ENCODE measurements at places on chromosomes 1 and 21. TPM values are rescaled to one million over a fixed set of nuclear protein-coding genes. Genes with fewer than 3 reads are reported as not detected.
A peak's percentile ranks its signal among the peaks of the same experiment; 100 is the strongest.

- peaks cover 13% of the 10 kb centered on the region for H3K27me3 ChIP-seq
- peaks cover 6% of the 10 kb centered on the region for H3K36me3 ChIP-seq
- no peak overlapping the region for H3K27ac ChIP-seq
- no peak for DNase-seq
- H3K4me1 ChIP-seq = peaks cover 4% of the 10 kb centered on the region
Observed at GRCh38 chr1:227782226-227782625, 33.2 kb upstream of the PRSS38 start.

DNA sequence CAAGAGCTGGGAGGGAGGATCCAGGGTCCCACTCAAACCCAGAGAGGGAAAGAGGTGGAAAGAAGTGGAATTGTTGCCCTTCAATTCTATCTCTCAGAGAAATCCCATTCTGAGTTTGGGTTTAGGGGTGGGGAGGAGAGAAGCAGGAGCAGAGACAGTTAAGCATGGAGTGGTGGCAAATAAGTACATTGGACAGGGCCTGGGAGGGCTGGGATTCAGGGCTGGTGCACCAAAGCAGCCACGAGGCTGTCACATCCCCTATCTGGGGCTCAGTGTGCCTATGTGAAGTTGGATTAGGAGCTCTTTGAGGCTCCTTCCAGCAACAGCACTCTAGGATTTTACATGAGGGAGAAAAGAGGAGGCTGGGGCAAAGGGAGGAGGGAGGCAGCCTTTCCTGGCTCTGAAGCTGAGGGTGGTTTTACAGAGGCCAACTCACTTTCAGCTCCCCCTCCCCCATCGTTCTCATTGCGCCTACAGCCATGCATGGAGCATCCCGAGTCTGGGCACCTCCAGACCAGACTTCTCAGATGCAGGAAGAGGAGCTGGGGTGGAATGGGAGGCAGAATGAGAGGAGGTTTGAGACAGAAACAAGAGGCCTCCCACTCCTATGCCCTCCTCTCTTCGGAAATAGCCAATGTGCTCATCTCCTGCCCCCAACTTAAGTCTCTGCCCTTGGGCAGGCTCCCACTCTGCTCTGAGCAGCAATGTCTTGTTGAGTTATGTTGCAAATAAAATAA, 3.0 kb upstream of the SYT6 start:
- no peak for DNase-seq
- no peaks in the 10 kb centered on the region for H3K36me3 ChIP-seq
- H3K4me1 ChIP-seq = peaks cover 5% of the 10 kb centered on the region
- H3K27me3 ChIP-seq = peaks cover 56% of the 10 kb centered on the region
- no peak overlapping the region for H3K27ac ChIP-seq

DNA sequence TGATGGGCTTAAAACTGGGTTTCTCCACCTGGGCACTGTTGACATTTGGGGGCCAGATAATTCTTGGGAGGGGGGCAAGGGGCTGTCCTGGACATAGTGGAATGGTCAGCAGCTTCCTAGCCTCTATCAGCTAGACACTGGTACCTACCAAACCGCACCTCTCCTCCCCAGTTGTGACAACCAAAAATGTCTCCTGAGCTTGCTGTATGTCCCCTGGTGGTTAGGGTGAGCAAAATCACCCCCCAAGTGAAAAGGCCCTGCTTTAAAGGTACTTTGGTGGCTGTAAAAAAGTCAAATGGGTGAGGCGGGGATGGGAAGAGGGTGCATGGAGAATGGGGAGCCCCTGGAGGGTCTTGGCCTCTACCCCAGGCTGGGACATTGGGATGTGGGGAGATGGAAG, 182.0 kb downstream of the IGSF21 start:
- H3K36me3 ChIP-seq = no peaks in the 10 kb centered on the region
- peaks cover 7% of the 10 kb centered on the region for H3K27me3 ChIP-seq
- no peak overlapping the region for H3K27ac ChIP-seq
- H3K4me1 ChIP-seq = no peaks in the 10 kb centered on the region
- DNase-seq = no peak

- no peaks in the 10 kb centered on the region for H3K4me1 ChIP-seq
- H3K27ac ChIP-seq = no peak overlapping the region
Observed at GRCh38 chr1:119550381-119550780, 43.4 kb downstream of the HSD3B1 start.

DNA sequence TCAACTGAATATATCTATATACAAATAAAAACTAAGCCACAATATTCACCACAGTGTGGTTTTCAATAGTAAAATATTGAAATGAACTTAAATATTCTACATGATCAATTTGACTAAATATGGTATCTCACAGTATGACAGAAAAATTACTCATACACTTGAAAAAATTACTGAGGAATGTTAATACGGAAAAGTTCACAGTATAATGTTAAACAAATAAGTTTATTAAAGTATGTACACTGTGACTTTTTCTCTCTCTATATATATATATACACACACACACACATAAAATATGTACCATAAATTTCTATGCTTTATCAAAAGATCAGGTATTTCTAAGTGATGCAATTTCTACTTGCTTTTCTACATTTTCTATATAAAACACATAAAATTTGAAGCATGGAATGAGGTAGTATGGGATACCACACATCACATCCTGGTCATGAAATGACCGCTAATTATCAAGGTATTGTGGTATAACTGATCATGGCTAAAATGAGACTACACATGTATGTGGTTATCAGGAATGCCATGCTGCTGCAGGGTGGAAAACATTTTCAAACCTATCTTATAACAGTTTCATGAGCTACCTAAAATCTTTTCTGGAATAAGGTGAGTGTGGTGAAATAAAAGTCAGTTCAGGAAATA, 102.3 kb downstream of the CDC42BPA start:
- no peaks in the 10 kb centered on the region for H3K36me3 ChIP-seq
- no peak overlapping the region for H3K4me3 ChIP-seq
- no peak overlapping the region for H3K27ac ChIP-seq
- peaks cover 8% of the 10 kb centered on the region for H3K27me3 ChIP-seq
- no peaks in the 10 kb centered on the region for H3K4me1 ChIP-seq

DNA sequence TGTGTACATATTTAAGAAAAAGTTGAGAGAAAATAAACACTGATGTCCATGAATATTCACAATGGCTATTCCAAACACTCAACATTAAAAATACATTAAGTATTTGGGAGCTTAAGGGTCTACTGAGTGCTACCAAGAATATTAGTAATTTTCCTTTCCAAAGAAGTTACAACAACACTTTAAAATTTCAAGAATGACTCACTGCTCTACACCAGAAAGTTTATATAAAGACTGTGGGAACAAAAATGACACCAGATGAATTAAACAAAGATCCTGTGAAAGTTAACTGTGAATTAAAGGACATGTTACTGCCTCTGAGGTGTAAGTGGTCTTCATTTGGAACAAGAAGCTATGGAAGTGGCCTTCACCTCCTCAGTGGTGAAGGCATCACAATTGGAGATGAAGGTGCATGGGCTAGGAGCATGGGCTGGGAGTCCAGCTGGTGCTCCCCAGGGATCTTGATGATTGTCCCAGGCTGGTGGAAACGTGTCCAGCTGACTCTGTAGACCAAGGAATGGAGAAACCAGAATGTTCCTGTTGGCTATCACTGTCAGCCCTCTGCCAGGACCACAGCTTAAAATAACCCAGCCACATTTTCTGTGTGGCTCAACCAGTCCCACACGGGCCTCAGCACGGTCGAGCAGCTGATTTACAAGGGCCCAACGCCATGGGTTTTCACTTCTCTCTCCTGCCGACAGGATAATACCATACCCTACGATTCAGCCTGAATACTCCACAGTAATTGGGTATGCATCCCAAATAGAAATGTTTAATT, 28.8 kb downstream of the TAF5L start:
- no peak overlapping the region for H3K4me3 ChIP-seq
- peaks cover 29% of the 10 kb centered on the region for H3K36me3 ChIP-seq
- H3K27ac ChIP-seq = no peak overlapping the region
- peaks cover 6% of the 10 kb centered on the region for H3K4me1 ChIP-seq
- DNase-seq = no peak

DNA sequence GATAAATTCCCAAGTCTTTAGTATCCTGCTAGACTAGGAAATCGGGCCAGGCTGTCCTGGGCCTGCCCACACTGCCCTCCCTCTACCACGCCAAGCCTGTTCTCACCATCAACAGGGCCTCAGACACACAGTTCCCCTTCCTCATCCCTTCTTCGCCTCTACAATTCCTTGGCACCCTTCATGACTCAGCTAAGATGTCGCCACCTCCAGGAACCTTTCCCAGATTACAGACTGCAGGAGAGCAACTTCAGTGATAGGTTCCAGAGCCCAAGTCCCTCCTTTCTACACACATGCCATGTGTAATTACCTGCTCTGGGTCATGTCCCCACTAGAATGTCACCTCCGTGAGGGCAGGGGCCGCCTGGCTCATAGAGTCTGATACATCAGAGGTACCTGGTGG, 3.3 kb downstream of the RIMS3 start:
- no peaks in the 10 kb centered on the region for H3K36me3 ChIP-seq
- H3K27me3 ChIP-seq = peaks cover 3% of the 10 kb centered on the region
- H3K27ac ChIP-seq = no peak overlapping the region
- no peak overlapping the region for H3K4me3 ChIP-seq
- H3K4me1 ChIP-seq = peaks cover 14% of the 10 kb centered on the region
- no peak for DNase-seq

DNA sequence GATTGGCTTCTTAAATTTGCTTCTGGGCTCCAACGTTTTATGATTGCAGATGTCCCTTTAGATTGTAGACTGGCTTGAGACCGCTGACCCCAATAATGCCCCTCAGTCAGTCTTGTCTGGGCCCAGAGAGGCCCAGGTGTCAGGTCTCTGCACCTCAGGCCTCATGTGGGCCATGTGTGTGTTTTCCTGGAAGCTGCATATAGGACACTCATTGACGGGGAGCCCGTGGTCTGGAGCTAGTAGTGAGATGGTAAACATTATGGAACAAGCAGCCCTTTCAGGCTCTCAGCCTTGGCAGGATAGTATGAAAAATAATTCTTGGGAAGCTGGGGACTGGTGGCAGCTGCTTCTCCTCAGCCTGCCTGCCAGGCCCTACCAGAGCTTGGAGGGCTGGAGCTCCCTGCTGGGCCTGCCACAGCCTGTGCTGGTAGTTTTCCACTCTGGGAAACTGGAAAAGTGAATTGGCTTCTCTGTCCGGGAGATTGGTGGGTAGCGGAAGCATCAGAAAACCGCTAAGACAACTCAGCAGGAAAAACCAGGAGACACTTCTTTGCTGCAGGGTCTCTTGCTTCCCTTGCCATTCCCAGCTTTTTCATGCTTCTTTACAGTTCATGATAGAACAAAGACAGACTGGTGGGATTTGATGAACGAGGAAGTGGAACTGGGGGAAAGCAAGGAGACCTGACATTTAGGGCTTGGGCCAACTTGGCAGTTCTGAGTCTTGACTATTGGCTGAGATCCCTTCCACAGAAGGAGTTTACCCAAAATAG, 57.8 kb upstream of the HSD17B7 start:
- DNase-seq = no peak
- peaks cover 4% of the 10 kb centered on the region for H3K27me3 ChIP-seq
- H3K27ac ChIP-seq = no peak overlapping the region
- H3K4me3 ChIP-seq = no peak overlapping the region
- H3K4me1 ChIP-seq = no peaks in the 10 kb centered on the region

GRCh38 chr1:1407636-1408318, 684 bp upstream of the MRPL20 start:
- DNase-seq = no peak
- peak overlapping the region; percentile 89 for H3K4me3 ChIP-seq
- H3K36me3 ChIP-seq = peaks cover 13% of the 10 kb centered on the region

DNA sequence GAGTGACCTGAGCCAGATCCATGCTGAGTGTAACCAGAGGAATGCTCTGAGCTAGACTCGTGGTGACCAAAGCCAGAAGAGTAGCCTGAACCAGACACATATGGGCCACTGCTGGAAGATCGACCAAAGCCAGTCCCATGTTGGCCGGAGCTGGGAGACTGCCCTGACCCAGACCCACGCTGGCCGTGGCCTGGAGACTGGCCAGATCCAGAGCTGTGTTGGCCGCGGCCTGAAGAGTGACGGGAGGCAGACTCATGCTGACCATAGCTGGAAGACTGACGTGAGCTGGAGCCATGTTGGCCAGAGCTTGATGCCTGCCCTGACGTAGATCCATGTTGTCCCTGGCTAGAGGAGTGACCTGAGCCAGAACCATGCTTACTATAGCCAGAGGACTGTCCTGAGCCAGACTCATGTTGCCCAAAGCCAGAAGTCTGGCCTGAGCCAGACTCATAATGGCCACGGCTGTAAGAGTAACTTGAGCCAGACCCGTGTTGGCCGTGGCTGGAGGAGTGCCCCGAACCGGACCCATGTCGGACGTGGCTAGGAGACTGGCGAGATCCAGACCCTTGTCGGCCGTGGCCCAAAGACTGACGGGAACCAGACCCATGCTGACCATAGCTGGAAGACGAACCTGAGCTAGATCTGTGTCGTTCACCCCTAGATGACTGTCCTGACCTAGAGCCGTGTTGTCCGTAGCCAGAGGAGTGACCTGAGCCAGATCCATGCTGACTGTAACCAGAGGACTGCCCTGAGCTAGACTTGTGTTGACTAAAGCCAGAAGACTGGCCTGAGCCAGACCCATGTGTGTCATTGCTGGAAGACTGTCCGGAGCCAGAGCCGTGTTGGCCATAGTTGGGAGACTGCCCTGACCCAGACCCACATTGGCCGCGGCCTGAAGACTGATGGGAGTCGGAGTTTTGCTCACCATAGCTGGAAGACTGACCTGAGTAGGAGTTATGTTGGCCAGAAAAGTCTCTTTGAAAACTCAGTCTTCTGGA, 3.5 kb downstream of the HRNR start:
- no peak for DNase-seq
- H3K4me1 ChIP-seq = no peaks in the 10 kb centered on the region
- no peak overlapping the region for H3K4me3 ChIP-seq
- no peak overlapping the region for H3K27ac ChIP-seq

GRCh38 chr1:43452789-43453441, 816 bp downstream of the HYI start:
- no peak for DNase-seq
- H3K4me1 ChIP-seq = peaks cover 16% of the 10 kb centered on the region
- peak overlapping the region; percentile 72 for H3K4me3 ChIP-seq
- peaks cover 23% of the 10 kb centered on the region for H3K27me3 ChIP-seq

DNA sequence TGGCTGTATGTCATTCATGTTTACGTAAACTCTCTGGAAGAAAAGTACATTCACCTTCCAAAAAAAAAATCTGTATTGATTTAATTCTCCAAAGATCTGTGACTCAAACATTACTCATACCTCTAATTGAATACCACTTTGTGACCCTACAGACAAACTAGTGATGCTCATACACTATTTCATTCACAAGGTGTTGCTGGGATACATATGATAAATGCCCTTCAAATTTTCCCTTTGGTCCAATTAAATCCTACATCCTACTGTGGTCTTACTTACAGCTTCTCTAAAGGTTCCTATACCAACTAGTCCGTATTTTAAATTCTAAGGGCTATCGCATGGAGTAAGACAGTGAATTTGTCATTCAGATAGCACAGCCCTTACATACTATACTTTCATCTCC, 26.8 kb upstream of the CADM3 start:
- H3K36me3 ChIP-seq = no peaks in the 10 kb centered on the region
- H3K27me3 ChIP-seq = peaks cover 5% of the 10 kb centered on the region
- DNase-seq = no peak
- no peak overlapping the region for H3K4me3 ChIP-seq

SFT2D2 gene
- 56.8 TPM for total RNA-seq

PPFIA4 gene
- total RNA-seq = 48.5 TPM

RLF gene
- total RNA-seq = 22.8 TPM

COL18A1 gene
- 12.8 TPM for total RNA-seq

PTPN14 gene
- total RNA-seq = 0.08 TPM

MDM4 gene
- total RNA-seq = 118 TPM

PYHIN1 gene
- 45.2 TPM for total RNA-seq
